Left renal pelvis (tissue), 4 donors: ENCODE measurements at places on chromosomes 6 and 20.
A peak's percentile ranks its signal among the peaks of the same experiment; 100 is the strongest.

- DNase-seq: no peak
Observed at GRCh38 chr6:33670971-33671743, 40.3 kb downstream of the UQCC2 start.

- no peak for DNase-seq
Observed at GRCh38 chr20:41635158-41635557, 17.0 kb upstream of the CHD6 start.

DNA sequence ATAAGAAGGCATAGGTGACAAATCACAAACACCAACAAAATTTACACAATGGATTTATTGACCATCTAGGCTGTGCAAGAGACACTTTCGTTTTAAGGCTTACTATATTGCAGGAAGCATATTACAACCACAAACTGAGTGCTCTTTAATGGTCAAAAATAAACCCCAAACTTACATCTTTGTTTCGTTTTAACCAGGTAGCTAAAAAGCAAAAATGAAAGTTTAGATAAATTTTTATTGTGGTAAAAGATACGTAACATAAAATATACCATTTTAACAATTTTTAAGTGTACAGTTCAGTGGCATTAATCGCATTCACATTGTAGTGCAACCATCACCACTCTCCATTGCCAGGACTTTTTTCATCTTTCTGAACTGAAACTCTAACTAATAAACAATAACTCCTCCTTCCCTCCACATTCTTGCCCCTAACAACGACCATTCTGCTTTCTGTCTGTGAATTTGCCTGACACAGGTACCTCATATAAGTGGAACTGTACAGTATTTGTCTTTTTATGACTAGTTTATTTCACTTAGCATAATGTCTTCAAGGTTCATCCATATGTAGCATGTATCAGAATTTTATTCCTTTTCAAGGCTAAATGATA lies 32.3 kb upstream of the DUSP22 start:
- no peak for DNase-seq

- DNase-seq: no peak
Observed at GRCh38 chr6:11722220-11722619, 56.4 kb downstream of the ADTRP start.

DNA sequence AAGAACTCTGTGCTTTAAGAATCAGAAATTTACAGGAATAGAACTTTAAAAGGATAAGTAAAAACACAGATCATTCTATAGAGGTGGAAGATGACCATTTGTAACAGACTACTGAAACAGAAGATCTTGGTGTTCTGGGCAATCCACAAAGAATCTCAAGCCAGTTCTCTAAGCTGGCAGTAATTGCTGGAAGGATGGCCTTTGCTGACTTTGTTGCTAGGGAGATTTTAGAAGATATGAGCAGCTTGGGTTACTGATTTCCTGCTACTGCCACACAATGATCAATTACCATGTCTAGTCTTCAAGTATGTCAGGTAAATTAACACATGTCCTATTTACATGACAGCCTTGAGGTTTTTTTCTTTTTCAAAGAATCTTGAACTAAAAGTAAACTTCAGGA lies 31.1 kb downstream of the SNAP91 start:
- DNase-seq: no peak

- no peak for DNase-seq
Observed at GRCh38 chr6:121536345-121536744, 100.9 kb downstream of the GJA1 start.

- DNase-seq: no peak
Observed at GRCh38 chr6:155493026-155493693, 37.5 kb upstream of the NOX3 start.

DNA sequence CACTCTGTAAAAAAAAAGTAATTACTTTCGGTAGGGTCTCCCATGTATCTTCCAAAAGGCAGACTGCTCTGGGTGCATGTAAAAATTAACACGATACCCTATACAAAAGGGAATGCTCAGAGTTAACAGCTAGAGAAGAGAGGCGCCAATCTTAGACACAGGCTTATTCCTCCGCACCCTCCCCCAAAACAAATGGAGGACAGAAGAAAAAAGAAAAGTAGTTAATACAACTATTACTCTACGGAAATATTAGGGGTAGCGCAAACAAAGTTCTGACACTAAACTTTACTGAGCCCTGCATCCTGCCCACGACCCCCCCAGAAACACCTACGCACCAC lies 331 bp upstream of the UFL1 start:
- DNase-seq: no peak

DNA sequence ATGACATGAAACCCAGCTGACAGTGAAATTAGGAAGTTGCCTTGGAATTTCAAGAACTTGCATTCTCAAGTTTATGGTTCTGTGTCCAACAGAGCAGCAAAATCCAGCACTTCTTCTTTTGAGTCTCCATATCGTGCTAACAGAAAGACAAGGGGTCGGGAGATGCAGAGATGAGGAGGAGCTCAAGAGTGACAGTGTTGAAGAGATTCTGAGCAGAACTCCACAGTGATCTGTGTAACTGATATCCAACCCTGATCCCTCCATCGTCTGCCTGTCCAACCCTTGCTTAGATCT lies 21.2 kb upstream of the BTN1A1 start:
- DNase-seq: no peak

DNA sequence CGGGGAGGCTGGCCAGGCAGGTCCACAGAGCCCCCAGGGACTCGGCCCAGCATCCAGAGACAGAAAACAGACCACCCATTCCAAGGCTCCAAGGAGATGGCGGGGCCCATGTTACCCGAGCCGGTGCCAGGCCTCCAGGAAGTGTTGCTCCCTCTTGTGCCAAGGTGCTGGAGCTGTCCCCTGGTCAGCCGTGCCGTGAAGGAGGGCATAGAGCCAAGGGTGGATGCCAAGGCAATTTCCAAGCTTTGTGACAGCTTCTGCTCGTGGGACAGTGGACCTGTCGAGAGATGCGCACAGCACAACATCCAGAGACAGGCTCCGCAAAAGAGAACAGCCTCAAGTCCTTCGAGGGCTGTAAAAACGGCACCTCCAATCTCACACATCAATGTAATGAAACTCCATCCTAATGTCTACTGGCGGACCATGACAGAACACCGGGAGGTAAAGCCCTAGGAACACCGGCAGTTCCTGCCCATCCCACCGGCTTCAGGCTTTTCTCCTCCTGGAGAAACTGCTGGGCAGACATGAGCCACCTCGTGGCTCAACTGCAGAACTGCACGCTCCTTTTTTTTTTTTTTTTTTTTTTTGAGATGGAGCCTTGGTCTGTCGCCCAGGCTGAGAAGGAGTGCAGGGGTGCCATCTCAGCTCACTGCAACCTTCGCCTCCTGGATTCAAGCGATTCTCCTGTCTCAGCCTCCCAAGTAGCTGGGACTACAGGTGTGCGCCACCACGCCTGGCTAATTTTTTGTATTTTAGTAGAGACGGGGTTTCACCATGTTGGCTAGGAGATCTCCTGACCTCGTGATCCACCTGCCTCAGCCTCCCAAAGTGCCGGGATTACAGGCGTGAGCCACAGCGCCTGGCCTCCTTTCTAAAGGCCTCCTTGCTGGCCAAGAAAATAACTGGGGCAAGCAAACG lies 30.9 kb upstream of the AVP start:
- DNase-seq: peak; percentile 20

DNA sequence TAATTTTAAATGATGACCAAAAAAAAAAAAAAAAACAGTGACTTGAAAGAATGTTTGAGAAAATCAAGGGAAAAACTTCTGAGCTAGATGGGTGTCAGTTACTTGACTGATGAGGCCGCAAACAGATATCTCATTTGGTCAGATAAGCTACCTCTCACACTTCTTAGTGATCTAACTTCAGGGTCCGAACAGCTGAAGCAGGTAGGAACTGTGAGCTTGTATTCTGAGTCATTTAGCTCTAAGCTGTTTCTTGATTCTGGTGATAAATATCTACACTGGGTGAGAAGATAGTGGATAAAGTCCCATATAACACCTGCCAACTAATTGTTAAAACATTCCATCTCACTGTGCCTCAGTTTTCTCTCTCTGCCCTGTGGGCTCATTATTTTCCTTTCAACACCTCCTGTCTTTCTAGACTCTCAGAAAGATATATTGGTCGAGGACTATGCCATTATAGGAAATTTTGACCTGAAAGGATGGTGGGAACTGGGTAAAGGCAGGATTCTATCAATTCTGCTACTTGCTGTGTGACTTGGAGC lies 7.7 kb downstream of the KIF3B start:
- no peak for DNase-seq

DNA sequence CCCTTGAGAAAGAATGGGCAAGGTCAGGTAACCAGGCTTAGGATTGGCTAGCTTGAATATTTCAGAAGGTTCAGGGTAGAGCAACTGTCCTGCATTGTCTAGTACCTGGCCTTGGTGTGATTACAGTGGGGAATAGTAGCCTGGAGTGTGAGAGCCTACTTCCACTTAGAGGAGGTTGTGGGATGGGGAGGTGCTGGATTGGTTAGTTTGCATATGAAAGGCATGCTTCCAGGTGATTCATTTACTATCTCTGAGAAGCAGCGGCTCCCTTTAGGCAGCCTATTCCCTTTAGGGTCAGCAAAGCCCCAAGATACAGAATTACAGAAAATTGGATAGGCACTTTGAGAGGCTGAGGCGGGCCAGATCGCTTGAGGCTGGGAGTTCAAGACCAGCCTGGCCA lies 25.0 kb upstream of the SCGN start:
- no peak for DNase-seq

DNA sequence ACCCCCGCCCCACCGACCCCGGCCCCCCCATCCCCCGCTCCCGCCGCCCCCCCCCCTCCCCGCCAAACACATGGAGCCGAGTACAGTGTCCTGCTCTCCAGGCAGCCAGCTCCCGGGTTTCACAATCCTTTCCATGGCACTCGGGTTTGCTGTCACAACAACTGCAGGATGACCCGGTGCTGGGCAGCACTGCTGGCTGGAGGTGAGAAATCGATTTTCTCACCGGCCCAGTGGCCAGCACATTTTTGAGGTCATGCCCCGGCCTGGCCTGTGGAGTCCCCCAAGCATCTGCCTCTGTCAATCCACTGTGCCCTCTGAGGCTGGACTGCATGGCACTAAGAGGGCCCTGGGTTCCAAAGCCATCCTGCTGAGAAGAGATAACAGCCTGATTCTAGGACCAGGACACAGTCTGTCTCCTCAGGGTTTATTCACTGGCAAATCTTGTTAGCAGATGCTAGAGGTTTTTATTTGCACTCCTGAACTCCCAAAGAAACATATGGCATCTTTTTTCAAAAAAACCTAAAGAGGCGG lies 129.5 kb downstream of the NFATC2 start:
- no peak for DNase-seq

DNA sequence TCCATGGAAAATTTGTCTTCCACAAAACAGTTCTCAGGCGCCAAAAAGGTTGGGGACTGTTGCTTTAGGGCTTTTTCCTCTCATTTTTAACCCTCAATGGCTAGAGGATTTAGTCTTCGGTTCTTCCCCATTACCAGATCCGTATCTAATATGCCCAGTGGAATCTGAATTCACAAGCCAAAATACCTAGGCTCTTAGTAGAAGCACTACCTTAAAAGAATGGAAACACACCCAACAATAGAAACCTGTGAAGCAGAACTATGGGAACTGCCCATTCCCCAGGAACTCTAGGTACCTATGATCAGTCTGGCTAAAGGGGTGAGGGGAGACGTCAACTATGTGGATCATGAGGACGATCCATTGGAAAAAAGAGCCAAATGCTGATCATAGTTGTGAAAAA lies 3.1 kb downstream of the TREML4 start:
- no peak for DNase-seq

- DNase-seq: no peak
Observed at GRCh38 chr6:116238083-116238482, 15.8 kb downstream of the TSPYL4 start.
